Activated naive CD8-positive, alpha-beta T cell treated with anti-CD3 and anti-CD28 coated beads, Interleukin-2, amount 50 U/mL, for 16 hours (primary cell): ENCODE measurements at places on chromosomes 1 and 21.
A peak's percentile ranks its signal among the peaks of the same experiment; 100 is the strongest.

- DNase-seq: peak; percentile 29
Measured at GRCh38 chr1:36160949-36161485, 5.1 kb downstream of the MAP7D1 start.

DNA sequence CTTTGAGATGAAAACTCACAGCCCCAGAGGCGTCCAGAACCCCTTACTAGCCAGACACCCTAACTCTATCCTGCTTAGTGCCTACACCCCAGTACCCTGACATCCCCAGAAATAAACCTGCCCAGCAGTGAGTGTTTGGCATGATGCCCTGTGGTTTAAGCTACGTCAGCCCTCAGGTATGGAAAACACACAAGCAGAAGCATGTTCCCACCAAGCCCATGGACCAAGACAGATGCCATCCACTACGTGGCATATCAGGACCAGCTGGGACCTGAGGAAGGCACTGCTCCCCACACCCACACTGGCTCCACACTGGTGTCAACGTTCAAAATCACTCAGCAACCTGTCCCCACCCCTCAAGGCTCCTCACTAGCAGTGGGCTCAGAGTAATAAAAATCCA is 116.4 kb downstream of the SYT2 start:
- DNase-seq: no peak

DNA sequence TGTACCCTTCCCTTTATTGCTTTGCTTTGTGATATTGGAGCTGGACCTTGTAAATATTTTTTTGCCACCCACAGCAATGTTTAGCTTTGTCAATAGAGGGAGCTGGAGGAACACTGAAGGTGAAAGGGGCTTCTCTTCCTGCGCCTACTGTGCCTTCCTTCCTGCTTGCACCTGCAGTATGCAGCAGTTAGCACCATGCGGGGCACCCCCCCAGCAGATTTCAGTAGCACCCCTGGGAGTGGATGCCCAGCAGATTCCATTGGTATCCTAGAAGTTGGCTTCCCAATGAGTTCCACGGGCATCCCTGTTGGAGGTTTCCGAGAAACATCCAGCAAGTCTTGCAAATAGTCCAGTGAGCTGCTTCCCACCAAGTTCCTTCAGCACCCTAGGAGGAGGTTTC is 25.6 kb downstream of the S100A10 start:
- DNase-seq: no peak

GRCh38 chr1:203048555-203049051 is 22.3 kb downstream of the PPFIA4 start:
- DNase-seq: no peak

DNA sequence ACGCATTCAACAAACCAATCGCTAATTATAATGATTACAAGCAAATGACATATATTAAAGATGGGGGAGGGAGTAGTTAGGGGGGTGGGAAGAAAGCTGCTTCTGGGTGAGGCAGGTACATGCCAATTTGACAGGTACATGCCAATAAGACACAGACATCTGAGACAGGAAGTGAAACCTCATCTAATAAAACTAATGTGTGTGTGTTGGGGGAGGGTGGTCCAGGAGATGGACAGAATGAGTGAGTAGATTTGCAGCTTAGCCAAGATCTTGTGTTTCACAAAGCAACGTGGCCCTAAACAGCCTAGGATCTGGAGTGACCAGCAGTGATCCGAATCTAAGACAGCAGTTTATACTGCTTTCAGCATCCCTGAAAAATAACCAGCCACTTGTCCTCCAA is 10.8 kb downstream of the CFAP45 start:
- no peak for DNase-seq

DNA sequence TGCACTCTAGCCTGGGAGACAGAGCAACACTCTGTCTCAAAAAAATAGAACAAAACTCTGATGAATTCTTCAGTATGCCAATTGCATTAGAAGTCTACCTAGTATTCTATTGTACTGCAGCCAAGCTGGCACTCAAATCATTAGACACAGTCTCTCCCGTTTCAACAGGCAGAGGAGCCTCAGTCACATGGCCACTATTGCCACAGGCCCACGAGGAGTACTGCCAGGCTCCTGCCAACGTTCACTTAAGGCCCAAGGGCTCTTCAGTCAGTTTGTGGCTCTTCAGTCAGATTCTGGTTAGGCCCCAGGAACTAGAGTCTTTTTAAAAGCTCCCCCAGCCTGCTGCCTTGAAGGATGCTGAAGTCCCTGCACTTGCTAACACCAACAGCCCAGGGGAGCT is 73.4 kb downstream of the SH3BGR start:
- no peak for DNase-seq

GRCh38 chr1:35883635-35884101 is 659 bp downstream of the AGO1 start:
- peak; percentile 13 for DNase-seq

- DNase-seq: no peak
Measured at GRCh38 chr1:61051443-61051718, 31.0 kb upstream of the NFIA start.

DNA sequence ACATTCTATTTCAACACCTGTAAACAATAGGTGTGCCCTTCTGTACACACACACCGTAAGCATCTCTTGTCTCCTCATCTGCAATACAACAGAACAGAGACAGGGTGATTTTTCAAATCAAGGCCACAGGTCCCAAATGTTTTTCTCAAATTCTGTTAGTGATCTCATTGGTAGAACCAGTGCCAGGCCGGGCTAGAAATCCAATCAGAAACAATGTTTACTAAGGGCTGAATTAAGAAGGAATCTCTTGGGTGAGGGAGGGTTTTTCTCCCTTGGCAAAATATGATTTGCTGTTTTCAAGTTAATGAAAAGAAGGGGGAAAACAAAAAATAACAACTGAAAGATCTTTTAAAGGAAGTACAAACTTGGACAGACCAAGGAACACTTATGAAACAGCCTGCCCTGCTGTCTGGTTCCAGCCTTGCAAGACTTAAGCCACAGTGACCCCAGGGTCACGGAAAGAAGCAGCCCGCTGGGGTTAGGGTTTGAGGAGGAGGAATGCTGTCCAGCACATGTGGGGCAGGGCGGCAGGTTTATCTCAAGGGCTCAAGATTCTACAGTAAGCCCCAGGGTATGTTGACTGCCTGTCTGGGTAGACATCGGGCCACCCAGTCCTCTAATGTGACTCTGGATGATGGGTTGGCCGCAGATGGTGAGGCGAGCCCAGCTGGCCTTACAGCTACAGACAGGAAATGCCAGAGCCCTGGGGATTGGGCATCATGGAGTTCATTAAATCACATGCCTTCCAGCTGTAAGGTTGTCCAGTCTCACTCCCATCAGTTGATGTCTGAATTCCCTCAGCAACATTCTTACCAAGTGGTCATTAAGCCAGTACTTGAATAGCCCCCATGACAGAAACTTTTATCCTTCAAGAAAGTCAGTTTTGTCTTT is 73.3 kb upstream of the SLC44A3 start:
- no peak for DNase-seq

- DNase-seq: peak; percentile 32
Measured at GRCh38 chr1:202998836-202999750, 8.1 kb upstream of the TMEM183A start.

GRCh38 chr21:15054606-15055239 is 10.1 kb downstream of the NRIP1 start:
- DNase-seq: no peak

DNA sequence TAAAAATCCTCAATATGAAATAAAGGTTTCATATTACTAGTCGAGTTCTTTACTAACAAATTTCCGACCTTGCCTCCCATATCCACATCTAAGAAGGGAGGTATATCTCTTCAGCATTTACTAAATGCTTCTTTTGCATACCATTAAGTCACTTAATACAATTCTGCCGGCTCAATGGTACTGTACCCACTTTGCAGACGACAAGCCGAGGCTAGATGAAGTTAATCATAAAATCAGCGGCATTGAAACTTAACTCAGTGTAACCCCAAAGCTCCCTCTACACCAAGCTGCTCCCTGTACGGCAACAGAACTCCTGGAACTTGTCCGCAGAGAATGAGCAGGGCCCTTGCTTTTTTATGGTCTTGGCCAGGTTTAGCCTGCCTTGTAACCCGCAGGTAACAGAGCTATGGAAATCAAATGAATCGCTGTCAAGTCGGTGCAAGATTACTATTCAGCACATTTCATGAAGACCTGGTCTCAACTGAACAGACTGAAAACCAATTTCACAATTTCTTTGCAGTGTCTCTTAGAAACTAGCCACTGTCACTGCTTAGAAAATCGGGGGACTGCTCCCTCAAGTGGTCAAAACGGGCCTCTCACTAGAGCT is 738 bp downstream of the INTS7 start:
- DNase-seq: no peak

GRCh38 chr1:96683931-96684330 is 37.7 kb upstream of the PTBP2 start:
- no peak for DNase-seq

DNA sequence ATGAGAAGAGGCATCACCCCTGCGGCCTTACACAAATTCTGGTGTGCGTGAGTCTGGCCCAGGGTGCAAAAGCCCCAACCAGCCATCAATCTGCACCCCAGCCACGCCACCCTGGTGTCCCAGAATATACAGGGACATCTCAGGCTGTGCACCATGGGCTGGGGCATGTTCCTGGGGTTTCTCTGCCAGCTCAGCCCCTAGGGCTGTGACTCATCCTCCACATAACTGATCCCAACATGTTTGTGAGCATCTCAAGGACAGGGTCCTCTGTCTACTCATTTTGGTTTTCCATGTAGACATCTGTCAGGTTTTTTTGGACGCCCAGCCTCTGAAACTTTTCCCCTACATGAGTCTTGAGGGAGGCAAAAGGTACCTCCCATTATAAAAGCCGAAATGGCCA is 511 bp downstream of the ZNF683 start:
- no peak for DNase-seq

GRCh38 chr21:43854773-43855633 is 10.0 kb upstream of the AGPAT3 start:
- no peak for DNase-seq

GRCh38 chr21:45636951-45637646 is 6.4 kb upstream of the PCBP3 start:
- DNase-seq: no peak

- peak; percentile 44 for DNase-seq
Measured at GRCh38 chr1:206634365-206635079, 814 bp upstream of the DYRK3 start.

- no peak for DNase-seq
Measured at GRCh38 chr1:67261680-67262079, 46.0 kb upstream of the IL12RB2 start.

- DNase-seq: no peak
Measured at GRCh38 chr1:246733704-246734103, 9.5 kb downstream of the SCCPDH start.

- DNase-seq: no peak
Measured at GRCh38 chr1:67148516-67149178, 13.9 kb upstream of the C1orf141 start.

DNA sequence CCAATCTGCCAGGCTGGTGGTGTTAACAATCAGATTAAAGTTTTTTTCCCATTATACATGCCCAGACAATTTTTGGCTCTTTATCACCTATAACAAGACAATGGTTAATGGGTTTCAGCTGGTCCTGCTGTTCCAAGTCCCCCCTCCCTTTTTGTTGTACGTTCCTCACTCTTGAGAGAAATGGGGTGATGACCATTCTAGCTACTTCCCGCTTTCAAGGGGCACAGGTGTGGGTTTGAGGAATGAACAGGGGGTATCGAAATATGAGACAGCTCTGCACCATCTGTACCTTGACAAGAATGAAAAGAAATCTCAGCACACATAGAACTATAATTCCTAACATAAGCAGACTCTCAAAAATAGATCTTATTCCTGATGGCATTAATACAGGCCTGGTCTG is 326.8 kb downstream of the PTPRU start:
- DNase-seq: no peak

DNA sequence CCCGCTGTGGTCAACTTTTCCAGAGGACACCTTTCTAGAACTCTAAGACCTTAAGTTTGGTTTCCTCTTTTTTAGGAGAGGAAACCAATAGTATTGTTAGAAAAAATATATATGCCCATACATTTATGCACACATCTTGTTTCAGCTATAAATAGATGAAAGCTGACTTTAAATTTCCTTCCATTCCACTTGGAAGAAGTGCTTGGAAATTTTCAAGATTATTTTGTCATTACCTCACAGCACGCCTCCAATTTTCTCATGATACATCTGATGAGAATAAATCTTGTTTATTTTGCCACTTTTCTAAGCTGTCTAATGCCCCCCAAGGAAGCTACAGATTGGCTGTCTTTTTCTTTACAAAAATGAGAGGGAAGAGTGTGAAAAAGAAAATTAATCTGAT is 65.8 kb downstream of the NIBAN1 start:
- DNase-seq: no peak

GRCh38 chr1:226549094-226549936 is 751 bp downstream of the STUM start:
- no peak for DNase-seq

DNA sequence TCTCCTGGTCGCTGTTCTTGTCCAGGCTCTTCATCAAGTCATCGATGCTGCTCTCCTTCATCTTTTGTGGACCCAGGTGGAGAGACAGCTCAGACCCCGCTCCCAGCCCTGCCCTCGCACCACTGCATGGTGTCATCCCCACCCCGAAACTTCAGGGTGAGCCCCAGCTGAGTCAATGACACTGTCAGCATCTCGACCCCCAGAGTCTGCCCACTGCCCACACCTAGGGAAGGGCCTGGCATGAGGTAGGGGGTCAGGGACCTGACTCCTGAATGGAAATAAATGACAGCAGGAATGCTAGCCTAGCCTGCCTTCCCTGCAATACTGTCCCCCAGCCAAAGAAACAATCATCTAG is 1.6 kb upstream of the S100A6 start:
- no peak for DNase-seq

- no peak for DNase-seq
Measured at GRCh38 chr1:3161176-3161840, 92.3 kb downstream of the PRDM16 start.
